KBM-7 (cell line): ENCODE measurements at places on chromosomes 11 and 22.

GRCh38 chr11:131884461-131885073, 514.2 kb downstream of the NTM start:
- no peak for DNase-seq

DNA sequence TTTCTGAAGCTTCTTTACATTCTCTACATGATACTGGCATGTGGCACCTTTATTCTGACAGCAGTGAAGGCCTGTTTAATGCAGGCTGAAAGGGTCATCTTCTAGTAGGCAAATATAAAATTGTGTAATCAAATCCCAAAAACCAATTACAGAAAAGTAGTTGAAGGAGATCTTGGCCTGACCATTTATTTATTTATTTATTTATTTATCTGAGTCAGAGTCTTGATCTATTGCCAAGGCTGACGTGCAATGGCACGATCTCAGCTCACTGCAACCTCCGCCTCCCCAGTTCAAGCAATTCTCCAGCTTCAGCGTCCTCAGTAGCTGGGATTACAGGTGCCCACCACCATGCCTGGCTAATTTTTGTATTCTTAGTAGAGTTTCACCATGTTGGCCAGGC, 22.7 kb upstream of the CECR2 start:
- DNase-seq: no peak

DNA sequence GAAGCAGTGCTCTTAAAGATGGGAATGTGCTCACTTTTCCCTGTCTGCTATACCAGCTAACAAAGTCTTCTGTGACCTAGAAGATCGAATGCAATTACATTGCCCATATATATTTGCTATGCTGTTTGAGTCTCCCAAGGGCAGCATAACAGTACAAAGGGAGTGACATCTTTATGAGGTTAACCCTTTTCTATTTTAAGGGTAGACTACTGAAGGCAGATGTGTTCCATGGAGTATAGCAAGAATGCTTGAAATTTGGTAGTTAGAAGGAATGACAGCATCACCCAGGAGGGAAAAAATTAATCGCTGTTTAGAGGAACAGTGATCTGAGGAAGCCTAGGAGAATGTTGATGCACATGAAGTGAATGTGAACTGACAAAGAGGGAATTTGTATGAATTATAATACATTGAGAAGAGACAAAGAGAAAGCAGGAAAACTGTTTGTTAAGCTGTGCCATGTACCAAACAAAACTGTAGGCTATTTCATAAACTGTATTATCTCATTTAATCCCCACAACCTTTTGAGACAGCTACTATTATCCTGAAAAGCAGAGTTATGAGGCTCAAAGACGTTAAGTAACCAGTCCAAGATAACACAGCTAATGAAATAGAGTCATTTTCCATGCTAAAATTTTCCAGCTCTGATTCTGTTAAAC, 13.0 kb downstream of the MAML2 start:
- no peak for DNase-seq

GRCh38 chr11:115501893-115502589, 2.2 kb downstream of the CADM1 start:
- DNase-seq: no peak

GRCh38 chr11:2096919-2097301, 42.3 kb downstream of the IGF2 start:
- no peak for DNase-seq

- DNase-seq: no peak
Measured at GRCh38 chr22:48898524-48899250, 929.0 kb downstream of the BRD1 start.

DNA sequence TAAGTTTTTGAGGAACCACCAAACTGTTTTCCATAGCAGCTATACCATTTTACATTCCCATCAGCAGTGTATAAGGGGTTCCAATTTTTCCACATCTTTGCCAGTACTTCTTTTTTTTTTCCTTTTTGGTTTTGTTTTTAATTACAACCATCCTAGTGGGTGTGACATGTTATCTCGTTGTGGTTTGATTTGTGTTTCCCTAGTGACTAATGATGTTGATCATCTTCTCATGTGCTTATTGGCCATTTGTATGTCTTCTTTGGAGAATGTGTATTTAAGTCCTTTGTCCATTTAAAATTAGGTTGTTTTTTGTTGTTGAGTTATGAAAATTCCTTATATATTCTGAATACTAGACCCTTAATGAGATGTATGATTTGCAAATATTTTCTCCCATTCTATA, 59.3 kb downstream of the STIM1 start:
- DNase-seq: no peak

DNA sequence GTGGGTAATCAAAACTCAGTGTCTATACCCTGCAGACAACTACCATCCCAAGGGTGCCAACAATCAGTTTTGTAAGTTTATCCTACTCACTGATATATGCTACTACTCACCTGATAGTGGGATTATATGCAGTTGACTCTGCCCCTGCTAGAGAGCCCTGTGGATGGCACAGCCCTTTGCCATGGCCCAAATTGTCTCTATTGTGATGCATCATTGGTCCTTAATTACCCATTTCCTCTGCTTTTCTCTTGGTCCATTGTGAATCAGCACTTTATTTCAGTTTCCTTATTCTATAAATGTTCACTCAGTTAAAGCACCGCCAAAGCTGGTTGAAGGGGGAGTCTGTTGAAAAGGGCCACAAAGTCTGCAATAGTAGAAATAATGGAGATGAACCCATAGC, 42.3 kb downstream of the PLAAT5 start:
- DNase-seq: no peak

DNA sequence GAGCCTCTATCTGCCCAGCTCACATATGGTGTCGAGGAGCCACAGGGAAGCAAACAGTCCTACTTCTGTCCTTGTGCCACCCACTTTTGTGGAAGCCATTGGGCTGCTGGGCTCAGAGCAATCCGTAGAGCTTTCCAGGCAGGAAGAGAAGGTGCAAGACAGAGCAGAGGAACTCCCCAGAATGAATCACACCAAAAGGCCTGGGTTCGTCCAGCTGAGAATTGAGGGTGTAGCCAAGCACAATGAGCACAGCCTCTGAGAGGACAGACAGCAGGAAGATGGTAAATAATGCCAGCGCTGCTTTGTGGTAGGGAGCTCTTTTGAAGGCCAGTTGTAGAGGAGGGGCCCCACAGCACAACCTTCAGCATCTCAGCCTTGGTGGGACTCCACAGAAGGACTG, 237.8 kb downstream of the GRIK4 start:
- DNase-seq: no peak

GRCh38 chr11:114115451-114115928, 56.0 kb downstream of the ZBTB16 start:
- DNase-seq: no peak

GRCh38 chr22:48021991-48022401, 1259.5 kb downstream of the TBC1D22A start:
- no peak for DNase-seq

GRCh38 chr11:22974251-22974650, 114.0 kb upstream of the CCDC179 start:
- no peak for DNase-seq

DNA sequence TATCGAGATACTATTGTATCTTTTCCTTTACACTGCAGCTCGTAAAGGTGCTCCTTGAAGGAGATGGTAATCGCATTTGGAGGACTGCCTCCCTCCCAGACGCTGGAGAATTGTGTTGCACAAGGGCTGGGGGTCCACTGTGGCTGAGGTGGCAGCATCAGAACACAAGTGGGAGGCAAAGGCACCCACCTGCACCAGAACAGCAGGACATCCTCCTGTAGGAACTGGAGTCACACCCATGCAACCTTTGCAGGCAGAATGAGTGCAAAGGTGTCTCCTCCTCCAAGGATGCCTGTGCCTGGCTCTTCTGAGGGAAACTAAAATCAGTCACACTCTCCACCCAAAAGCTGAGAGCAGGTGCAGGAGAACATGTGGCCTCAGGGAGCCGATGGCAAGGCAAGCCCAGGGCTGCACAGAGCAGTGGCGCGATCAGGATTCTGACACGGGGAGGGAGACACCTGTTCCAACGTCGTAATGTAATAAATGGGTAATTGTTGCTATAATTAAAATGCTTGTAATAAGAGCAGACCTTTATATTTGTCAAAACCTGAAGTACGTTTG, 1501.4 kb downstream of the TBC1D22A start:
- no peak for DNase-seq

DNA sequence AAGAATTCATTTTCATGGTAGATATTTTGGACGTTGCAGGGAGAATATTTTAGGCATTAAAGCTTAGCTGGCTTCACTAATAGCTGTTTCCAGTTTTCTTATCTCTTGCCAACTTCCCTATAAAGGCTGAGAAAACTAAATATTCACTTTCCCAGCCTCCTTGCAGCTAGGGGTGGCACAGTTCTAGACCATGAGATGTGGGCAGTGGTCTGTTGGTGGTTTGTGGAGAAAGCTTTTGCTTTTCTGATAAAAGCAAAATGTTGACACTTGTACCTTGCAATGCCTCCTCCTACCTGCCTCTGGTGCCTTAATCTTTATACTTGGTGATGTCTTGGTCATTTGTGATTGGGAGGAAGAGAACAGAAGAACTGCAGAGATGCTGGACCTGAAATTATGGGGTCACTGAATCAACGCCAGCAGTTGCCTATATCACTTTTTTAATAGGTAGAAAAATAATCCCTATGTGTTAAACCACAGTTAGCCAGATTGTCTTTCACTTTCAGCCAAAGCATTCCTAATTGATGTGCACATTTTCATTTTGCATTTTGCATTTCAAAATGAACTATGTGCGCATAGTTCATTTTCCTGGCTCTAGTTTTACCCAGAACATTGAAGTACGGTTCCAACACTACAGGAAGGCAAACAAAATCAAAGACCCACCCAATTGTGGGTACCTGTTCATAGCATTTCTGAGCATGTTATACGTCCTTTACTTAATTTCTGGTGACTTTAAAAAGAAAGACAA, 24.9 kb upstream of the ABTB2 start:
- DNase-seq: peak; percentile 25

- DNase-seq: no peak
Measured at GRCh38 chr22:33605221-33605620, 315.1 kb downstream of the LARGE1 start.

DNA sequence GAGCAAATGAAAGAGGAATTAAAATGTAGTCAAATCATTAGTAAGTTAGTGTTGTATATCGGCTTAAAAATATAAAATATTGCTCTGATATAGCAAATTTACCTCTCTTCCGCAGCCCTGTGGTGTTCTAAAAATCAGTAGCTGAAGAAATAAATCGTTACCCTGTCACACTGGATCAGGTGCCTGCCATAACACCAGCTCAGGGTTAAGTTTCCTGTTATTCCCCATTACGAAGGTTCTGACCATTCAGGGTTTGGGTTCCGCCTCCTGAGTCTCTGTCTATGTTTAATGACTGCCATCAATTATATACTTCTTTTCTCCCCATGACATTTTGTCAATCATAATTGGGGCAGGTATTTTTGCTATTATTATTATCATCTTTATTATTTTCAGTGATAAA, 658.5 kb downstream of the OPCML start:
- no peak for DNase-seq

DNA sequence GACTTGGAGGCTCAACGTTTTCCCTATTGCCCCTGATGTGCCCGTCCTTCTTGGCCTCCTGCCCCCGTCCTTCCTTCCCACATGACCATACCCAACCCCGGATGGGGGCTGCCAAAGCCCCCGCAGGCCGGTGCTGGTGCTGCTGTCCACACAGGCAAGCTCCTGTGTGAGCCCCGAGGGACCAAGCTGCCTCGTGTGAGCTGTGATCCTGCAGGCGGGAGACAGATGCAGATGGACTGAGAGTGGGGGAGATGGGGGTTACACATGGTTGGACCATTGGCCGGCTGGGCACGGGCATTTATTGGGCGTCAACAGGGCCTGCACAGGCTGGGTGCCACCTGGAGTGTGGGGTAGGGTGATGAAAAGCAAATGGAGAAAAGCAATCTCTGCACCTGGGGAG, 313.2 kb upstream of the B3GAT1 start:
- no peak for DNase-seq

- DNase-seq: peak; percentile 10
Measured at GRCh38 chr11:82229341-82229740, 504.3 kb downstream of the FAM181B start.

- DNase-seq: no peak
Measured at GRCh38 chr22:35452351-35452781, 52.4 kb downstream of the MCM5 start.

DNA sequence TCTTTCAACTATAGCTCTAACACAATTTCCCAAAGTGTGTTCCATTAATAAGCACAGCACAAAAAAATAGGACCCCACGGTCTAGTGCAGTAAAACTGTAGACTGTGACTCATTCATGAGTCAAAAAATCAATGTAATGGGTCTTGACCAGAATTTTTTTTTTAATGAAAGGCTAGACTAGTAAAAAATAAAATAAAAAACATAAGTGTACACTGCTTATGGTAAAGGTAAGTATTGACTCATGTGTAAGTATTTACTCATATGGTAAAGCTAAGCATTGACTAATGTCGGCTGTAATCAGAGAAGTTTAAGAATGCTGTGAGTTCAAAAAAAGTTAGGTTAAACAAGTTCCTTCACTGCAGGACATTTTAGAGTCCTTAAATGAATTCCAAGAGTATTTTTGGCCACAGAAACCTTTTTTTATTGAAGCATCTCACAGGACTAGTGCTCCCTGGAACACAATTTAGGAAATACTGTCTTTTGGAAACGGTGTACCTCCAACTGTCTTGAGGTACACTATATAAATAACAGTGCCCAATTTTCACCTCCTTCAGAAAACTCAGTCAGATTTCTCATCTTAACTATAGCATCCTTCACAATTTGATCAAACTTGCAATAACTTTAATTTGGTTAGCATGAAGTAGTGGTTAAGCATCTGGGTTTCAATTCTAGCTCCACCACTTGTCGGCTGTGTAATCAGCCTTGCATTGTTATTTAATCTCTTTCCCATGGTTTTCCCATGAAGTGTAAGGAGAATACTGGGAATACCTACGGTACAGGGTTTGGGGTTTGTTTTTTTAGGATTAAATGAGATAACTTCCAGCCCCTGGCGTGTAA, 2.1 kb downstream of the CCDC73 start:
- DNase-seq: no peak

DNA sequence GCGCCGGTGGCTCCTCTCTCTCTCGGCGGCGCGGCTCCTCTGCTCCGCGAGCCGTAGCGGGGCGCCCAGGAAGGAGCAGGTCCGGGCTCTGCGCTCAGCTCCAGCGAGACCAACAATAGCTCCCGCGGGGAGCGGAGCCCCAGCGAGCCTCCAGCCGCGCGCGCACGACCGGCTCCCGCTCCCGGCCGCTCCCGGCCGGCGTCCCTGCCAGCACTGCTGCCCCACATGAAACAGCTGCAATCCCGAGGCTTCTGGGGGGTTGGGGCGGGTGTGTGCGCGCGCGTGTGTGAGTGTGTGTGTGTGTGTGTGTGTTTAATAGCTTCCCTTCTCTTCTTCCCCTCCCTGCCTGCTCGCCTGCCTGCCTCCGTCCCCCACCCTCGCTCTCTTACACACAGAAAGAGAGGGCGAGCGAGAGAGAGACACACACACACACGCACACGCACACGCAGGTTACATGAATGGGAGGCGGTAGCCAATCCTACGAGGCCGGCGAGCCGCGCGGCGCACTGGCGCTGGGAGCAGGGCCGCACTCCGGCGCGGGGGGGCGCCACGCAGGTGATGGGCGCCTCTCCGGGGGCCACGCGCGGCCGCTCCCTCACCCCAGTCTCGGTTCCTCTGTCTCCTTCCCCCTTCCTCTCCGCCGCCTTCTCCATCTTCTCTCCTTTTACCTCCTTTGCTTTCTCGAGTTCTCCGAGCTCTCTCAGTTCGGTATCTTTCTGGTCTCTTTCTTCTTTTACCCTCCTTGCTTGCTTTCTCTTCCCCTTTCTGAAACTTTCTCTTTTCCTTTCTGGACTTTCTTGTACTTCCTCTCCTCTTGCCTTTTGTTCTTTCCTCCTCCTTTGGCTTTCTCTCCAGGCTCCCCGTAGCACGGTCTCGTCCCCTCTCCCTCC, at the start of gene TENM4:
Gene TENM4, minus strand, starts transcription at position 460 of the 890 bp plus-strand sequence. CDS start 371,086 bp downstream, outside the sequence.
- peak; percentile 15 for DNase-seq
